ENCODE measurements at places on chromosomes 13 and 19. TPM values are rescaled to one million over a fixed set of nuclear protein-coding genes. Genes with fewer than 3 reads are reported as not detected.
A peak's percentile ranks its signal among the peaks of the same experiment; 100 is the strongest.

DNA sequence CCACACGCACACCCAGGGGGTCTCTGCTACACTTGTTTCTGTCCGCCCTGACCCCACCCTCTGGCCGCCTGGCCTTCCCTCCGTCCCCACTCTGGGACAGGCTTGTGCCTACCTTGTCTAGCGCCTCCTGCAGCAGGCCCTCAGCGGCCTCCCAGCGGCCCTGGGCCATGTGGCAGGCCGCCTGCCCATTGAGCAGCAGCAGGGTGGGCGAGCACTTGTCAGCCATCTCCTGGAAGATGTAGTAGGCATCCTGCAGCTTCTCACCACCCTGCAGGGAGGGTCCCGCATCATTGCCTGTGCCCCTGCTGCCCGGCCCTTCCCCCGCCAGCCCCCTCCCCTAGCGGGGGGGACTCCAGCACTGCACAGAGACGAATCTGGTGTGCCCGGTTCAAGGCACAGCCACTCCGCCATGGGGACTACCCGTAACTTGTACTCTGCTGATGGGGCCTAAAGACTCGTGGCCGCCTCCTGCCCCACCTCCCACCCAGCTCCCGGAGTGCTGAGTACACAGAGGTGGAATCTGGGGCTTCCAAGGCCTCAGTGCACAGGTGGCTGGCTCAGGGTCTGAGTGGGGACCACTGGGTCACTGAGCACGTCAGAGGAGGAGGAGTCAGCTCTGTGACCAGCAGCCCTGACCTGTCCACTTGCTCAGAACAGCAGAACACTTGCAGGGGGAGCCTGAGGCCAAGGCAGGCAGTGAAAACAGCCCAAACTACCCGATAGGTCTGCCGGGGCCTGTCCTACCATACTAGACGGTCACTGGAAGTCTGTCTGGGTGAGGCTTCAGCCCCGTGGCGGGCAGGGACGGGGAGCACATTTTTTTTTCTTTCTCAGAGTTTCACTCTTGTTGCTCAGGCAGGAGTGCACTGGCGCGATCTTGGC is 7.4 kb upstream of the CERS1 start:
- no peaks in the 10 kb centered on the region for H3K4me1 ChIP-seq
- H3K4me3 ChIP-seq: no peak overlapping the region
- peak; percentile 77 for DNase-seq
- H3K27ac ChIP-seq: no peak overlapping the region
- peaks cover 12% of the 10 kb centered on the region for H3K36me3 ChIP-seq
- H3K27me3 ChIP-seq: no peaks in the 10 kb centered on the region

DNA sequence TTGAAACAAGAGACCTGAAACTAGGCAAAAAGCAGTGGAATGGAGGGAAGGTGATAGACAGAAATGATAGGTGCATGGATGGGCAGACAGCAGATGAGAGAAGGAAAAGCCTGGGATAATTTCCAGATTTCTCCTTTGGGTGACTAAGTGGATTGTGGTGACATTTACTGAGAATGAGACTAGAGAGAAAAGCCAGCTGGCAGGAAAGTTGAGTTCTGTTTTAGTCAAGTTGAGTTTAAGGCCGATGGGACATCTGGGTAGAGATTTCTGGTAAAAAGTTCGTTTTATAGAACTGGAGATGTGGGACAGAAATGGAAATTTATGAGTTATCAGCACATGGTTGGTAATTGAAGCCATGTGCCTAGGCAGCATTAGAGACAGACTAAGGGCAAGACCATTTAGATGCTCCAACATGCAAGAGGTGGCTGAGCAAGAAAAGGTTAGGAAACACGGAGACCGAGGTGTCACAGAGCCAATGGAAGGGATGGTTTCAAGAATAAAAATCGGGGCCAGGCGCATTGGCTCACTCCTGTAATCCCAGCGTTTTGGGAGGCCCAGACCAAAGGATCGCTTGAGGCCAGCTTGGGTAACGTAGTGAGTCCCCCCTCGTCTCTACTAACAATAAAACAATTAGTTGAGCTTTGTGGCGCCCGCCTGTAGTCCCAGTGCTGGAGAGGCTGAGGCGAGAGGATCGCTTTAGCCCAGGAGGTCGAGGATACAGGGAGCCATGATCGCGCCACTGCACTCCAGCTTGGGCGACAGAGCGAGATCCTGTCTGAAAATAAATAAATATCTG is 9.6 kb upstream of the DGKH start:
- H3K4me3 ChIP-seq: peak overlapping the region; percentile 80
- no peaks in the 10 kb centered on the region for H3K27me3 ChIP-seq
- DNase-seq: no peak
- H3K27ac ChIP-seq: no peak overlapping the region
- H3K4me1 ChIP-seq: peaks cover 26% of the 10 kb centered on the region

GRCh38 chr19:8569066-8569771 is 8.0 kb downstream of the MYO1F start:
- no peak overlapping the region for H3K4me3 ChIP-seq
- H3K27me3 ChIP-seq: no peaks in the 10 kb centered on the region
- DNase-seq: no peak
- no peak overlapping the region for H3K27ac ChIP-seq

DNA sequence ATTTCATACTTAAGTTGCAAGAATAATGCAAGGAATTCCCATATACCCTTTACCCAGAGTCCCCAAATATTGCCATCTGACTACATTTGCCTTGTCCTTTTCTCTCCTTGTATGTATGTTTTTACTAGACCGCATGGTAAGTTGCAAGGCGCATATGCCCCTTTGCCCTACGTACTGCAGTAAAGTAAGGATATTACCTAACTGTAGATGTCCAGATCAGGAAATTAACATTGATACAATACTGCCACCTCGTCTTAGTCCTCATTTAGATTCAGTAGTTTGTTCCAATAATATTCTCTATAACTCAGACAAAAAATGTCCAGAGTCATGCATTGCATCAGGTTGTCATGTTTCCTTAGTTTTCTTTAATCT is 9.3 kb downstream of the SAFB start:
- peaks cover 32% of the 10 kb centered on the region for H3K4me1 ChIP-seq
- peaks cover 9% of the 10 kb centered on the region for H3K36me3 ChIP-seq
- no peaks in the 10 kb centered on the region for H3K27me3 ChIP-seq
- no peak overlapping the region for H3K4me3 ChIP-seq

The LRP3 gene
- total RNA-seq: 33.2 TPM

- H3K36me3 ChIP-seq: peaks cover 3% of the 10 kb centered on the region
- no peak overlapping the region for H3K4me3 ChIP-seq
- peaks cover 12% of the 10 kb centered on the region for H3K4me1 ChIP-seq
- H3K27ac ChIP-seq: no peak overlapping the region
Observed at GRCh38 chr13:36418022-36418805, 14.1 kb upstream of the CCNA1 start.

DNA sequence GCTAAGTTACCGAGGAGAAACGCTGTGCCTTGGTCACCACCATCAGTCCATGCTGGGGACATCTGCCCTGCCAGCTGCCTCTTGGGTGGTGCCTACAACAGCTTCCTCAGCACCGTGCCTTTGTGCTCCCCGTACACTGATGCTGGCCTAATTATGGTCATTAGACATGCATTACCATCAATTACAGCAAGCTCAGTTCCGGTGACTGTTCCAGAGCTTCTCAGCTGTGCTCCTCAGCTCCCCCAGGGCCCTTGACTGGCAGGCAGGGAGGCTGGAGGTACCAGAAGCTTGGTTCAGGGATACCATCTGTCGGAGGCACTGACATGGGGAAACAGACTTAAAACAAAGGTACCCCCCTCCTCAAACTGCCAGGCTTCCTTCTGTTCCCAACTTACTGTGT is 40.2 kb downstream of the CILP2 start:
- no peak overlapping the region for H3K4me3 ChIP-seq
- no peak overlapping the region for H3K27ac ChIP-seq
- no peaks in the 10 kb centered on the region for H3K36me3 ChIP-seq
- no peak for DNase-seq
- H3K27me3 ChIP-seq: no peaks in the 10 kb centered on the region
- H3K4me1 ChIP-seq: no peaks in the 10 kb centered on the region

- H3K4me1 ChIP-seq: no peaks in the 10 kb centered on the region
- no peaks in the 10 kb centered on the region for H3K36me3 ChIP-seq
- H3K27ac ChIP-seq: no peak overlapping the region
- DNase-seq: no peak
- no peak overlapping the region for H3K4me3 ChIP-seq
Observed at GRCh38 chr13:91331047-91331915, 16.2 kb upstream of the MIR17HG start.

The TOMM40 gene
- total RNA-seq: 39.0 TPM

- H3K27ac ChIP-seq: no peak overlapping the region
- no peak overlapping the region for H3K4me3 ChIP-seq
- H3K27me3 ChIP-seq: no peaks in the 10 kb centered on the region
- H3K4me1 ChIP-seq: peaks cover 17% of the 10 kb centered on the region
- H3K36me3 ChIP-seq: peaks cover 17% of the 10 kb centered on the region
- DNase-seq: no peak
Observed at GRCh38 chr13:41601718-41602445, 144.5 kb downstream of the RGCC start.
